H7 (cell line): ENCODE measurements at places on chromosomes 3 and 15.

DNA sequence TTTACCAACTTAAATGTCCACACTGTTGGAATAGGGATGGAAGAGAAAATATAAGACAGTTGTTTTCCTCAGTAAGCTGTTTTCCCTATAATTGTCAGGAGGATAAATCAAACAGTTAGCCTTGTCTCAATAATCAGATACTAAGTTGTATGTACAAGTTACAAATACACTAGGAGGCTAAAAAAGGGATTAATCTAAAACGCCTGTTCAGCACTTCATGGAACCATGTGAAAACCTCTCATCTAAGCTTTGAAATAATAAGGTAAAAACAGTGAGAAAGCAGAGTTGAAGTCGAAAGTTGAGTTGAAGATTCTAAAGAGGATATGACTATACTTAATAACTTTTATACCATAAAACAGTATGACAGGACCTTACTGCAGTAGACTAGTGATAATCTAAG is 62.0 kb downstream of the CALML4 start:
- DNase-seq = no peak

DNA sequence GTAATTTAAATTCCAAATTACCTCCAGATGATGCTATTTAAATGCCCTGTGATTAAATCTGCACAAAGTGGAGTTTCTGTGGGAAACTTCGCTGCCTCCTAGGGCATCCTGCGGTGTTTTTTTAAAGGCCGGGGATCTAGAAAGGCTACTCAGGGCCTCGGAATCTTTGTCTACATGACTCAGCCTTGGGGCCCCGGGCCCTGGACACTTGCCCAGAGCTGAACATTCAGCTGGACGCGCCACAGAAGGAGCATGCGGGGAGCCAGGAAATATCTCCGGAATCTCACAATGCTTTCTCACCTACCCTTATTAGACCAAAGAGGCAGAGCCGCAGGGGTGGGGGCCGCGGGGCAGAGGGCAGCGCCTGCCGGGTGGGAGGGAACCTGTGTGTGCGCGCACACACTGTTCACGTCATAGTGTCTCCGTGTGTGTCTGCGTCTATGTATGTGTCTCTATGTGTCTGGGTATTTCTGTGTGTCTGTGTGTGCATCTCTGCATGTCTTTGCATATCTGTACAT is 145.5 kb upstream of the TPM1 start:
- peak; percentile 51 for DNase-seq

DNA sequence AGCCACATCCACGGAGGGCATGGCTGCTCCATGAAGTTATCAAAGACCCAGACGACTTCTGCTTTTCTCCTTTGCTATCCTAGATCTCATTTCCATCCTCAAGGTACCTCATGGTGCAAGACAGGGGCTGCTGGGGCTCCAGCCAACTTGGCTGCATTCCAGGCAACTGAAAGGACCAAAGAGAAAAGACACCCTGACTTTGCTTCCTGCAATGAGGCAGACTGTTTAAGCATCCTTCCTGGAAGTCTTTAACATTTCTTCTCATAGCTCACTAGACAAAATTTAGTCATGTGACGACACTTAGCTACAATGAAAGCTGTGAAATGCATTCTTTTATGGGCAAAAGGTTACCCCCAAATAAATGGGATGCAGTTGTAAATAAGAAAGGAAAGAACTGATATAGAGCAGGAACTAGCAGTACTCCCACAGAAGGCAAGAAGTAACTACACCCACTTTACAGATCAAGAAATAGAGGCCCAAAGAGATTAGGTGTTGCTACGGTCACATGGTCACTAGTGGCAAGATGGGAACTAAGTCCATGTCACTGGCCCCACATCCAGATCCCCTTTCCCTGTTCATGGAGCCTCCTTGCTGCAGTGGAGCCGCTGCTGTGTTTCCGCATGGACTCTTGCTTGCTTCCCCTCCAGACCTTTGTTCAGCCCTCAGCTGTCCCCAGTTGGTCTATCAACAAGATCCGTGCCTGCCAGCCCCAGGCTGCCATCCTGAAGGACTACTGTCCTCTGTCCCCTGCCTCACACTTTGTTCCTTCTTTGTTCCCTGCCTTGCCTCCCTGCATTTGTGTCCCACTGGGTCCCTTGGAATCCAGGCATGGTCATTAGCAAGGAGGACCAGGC is 107.0 kb downstream of the XXYLT1 start:
- DNase-seq = no peak

GRCh38 chr3:165624761-165625160 is 212.5 kb downstream of the BCHE start:
- no peak for DNase-seq
